Adrenal gland (tissue), 19 donors: ENCODE measurements at places on chromosomes 4 and X. TPM values are rescaled to one million over a fixed set of nuclear protein-coding genes. Genes with fewer than 3 reads are reported as not detected.

The SULT1B1 gene
- total RNA-seq: 0.64 TPM

The TEX13C gene
- not detected for total RNA-seq

GRCh38 chr4:6910960-6911874 is 1.6 kb downstream of the TBC1D14 start:
- no peak for DNase-seq

- no peak for DNase-seq
Observed at GRCh38 chrX:38774249-38774648, 27.0 kb upstream of the MID1IP1 start.
